CD4-positive, alpha-beta T cell treated with Interleukin-6 at 100 ng/mL for 8 hours (primary cell): ENCODE measurements at places on chromosomes 4 and X.

GRCh38 chr4:148542922-148543623 is 100.9 kb upstream of the NR3C2 start:
- no peak for DNase-seq

GRCh38 chr4:168483811-168484210 is 3.5 kb upstream of the DDX60L start:
- no peak for DNase-seq

DNA sequence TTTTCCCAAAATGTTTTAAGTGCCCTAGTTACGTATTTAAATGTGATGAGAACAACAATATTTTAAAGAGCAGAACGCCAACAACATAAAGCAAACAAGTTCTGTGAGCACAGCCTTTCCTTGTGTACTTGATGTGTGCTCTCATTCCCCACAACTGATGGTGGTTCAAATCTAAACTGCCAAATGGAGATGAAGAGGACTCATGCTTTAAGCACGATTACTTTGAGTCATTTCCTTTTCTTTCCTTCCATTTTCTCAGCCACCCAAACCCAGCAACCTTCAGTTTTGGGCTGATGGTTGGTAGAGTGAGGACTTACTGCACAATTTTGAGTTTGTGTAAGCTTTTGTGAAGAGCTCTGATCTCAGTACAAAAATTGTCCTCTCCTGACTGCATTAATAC is 1.7 kb downstream of the NSD2 start:
- peak; percentile 18 for DNase-seq

DNA sequence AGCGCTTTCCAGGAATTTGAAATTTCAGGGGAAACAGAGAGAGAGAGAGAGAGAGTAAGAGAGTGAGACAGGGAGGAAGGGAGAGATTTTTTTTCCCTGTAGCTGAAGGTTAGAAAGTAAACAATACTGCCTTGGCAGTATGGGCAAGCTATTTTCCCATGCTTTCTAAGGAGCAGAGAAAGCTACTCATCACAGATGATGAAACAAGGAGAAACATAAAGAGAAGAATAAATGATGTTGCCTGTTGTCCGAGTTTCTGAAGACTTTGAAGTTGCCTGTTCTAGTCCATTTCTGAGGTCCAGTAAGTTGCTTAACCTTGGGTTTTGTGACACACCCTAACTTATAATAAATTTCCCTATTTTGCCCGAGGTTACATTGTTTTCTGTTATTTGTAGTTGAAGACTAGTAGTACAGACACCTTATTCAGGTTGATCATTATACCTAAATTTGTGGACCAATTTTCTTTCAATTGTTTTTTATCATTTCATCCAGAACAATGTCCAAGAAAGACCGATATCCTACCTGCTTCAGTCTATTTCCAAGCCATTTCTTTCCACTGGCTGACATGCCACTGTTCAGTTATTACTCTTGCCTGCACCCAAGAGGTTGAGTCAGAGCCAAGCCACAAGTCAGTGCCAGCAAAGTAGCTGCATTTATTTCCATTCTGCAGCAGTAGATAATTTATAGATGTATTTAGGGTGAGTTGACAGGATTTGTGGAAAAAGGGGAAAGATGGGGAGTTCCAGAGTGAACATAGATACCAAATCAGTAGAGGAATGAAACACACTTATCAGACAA is 49.7 kb upstream of the SLC16A2 start:
- no peak for DNase-seq

DNA sequence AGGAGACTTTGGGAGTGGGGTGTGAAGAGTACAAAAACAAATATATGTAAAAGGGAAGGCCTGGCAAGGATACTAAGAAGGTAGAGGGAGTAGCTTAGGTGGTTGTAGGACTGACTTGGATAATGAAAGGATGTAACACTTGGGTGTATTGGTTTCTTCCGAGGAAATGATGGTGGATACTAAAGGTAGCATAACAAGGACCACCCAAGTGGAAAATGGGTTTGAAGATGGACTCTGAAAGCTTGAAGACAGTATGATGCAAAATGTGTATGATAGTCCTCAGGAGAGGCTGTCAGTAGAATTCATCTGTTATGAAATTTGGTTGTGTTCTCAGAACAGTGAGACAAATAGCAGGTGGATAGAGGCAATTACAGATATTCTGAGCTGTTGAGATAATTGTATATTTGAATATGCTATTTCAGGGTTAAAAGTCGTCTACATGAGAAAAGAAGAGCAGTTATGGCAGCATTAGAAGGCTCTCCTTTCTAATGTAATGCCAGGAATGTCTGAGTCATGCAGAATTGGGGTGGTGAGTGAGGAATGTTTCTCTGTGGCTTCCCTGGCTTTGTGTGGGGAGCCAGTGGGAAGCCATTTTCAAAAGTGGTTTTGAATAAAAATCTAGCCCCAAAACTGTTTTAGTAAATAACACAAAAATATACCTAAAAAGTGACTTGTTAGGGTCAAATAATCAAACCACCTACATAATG is 75.6 kb downstream of the FHIP1A start:
- no peak for DNase-seq

DNA sequence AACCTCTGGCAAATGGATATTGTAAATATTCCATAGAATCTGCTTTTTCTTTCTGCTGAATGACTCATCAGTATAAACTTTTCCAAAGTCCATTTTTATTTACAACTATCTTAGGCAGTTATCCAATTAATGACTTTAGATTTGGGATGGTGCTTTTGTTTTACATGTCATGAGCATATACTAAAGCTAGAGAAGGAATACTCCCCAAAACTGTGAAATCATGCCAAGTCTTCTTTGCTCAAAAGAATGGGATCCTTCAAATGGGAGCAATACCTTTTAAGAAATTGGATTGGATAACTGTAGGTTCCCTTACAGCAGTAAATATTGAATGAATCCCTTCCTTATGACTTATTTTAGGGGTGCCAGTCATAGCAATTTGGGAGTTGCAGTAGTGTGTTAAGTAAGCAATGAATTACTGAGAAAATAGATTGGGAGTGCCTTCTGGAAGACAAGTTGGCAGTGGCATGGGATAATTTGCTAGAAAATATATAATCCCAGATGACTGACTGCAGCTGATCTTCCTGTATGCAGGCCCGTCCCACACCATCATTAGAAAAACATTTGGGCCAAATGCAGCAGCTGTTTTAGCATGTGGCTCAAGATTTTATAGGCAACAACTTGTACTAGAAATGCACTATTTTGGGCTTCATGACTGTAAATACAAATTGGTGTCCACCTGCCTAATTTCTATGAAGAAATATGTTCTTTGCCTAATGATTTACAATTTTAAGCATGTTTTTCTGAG is 2.8 kb downstream of the TMPRSS11D start:
- no peak for DNase-seq

GRCh38 chr4:166493924-166494345 is 620.9 kb downstream of the TLL1 start:
- DNase-seq = no peak

DNA sequence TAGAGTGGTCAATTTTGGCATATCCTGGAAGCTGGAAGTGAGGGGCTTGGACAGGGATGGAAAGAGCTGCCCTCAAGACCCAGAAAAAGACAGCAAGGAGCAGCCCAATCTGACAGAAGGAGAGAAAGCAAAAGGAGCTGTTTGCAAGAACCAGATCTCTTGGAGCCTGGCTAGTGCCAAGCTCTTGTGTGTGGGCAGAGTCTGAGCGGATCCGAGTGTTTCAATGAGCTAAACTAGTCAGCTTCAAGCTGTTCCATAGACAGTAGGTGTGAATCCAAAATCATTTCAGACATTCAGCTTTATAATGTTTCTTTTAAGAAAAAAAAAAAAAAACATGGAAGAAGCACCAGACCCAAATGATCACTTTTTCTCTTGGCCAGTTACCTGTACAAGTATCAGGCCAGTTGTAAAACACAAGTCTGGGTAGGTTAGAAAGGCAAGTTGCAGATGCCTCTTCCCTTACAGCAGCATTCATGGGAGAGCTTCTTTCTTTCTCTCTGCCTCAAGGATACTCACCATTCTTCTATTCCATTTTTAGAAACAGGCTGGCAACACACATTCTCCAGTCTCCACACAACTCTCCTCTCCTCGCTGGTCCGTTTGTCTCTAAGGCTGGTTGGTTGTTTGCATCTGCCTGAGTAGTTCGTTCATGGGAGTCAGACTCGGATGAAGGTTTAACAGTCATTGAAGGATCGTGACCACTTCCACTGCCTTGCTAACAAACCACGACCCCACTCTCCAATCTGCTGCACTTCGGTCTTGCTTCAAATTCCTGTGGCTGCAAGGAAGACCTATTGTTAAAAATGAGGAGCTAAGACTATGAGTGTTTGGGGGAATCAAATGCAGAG is 105.2 kb upstream of the GATB start:
- DNase-seq = no peak

DNA sequence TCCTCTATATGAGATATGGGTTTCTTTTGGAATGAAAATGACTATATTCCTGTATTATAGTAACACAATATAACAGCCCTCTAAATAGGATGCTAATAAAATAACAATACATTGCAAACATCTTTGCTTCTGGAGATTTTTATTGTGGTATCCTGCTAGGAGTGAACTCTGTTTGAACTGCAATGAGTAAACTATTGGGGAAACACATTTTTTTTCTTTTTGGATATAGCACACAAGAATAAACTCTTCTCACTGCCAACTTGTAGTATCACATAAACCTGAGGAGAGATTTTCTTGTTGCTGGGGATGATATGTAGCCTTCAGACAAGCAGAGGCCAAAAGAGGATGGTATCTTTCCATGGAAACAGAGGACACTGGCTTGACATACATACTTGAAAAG is 238.2 kb downstream of the C4orf33 start:
- no peak for DNase-seq

DNA sequence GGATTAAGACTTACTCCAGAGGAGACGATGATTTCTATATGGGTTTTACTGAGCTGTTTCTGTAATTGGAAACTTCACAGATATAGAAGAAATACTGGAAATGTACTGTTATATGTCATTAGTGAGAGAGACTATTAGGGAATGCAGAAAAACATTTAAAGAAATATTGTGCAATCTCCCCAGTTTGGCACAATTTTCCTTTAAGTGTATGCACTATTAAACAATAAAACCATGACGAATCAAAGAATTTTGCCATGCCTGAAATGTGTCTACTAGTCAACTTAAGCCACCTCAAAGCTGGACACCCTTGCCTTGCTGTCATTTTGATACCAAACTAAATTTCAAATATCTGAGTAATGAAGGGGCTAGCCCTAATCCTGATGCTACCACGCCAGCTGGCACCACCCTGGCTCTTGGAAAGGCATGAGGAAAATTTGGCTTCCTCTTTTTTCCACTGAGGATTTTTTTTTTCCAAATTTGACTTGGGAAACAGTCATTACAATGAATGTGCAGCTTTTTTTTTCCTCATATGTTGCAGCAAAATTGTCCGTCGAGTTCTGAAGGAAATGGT is 36.1 kb downstream of the MTTP start:
- DNase-seq = no peak

DNA sequence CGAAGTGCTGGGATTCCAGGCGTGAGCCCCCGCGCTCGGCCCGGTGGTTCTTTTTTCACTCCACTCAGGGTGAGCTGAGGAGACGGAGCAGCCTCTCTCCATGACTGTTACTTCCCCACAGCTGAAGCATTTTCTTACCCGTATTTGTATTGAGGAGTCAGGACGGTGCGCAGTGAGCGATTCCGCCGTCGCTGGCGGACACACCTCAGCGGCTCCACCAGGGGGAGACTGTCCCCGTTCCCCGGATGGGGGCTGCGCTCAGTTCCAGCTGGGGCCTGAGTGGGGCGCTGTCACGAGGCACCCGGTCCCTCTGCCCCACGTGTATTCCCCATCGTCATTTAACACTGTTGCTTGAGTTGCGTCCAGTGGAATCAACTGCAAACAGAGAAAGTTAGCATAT is 844.0 kb upstream of the FRG1 start:
- DNase-seq = no peak
